ENCODE measurements at places on chromosomes 12 and 14.

DNA sequence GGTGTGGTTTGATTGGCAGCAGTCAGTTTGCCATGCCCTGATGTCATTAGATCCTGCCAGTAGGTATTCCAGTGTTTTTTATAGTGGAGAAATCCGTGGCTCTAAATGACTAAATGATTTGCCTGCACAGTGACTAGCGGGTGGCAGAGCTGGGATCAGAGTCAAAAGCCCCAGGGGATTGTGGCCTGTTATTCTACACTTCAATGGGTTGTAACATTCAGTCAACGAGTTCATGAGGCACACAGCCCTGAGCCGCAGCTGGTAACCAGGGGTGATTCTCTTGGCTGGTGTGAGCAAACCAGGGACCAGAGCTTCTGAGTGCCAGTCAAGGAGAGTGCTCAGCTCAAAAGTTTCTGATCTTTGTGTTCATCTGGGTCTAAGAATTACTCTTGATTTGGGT lies 1.8 kb downstream of the MYH6 start:
- DNase-seq, result peak; percentile 44

DNA sequence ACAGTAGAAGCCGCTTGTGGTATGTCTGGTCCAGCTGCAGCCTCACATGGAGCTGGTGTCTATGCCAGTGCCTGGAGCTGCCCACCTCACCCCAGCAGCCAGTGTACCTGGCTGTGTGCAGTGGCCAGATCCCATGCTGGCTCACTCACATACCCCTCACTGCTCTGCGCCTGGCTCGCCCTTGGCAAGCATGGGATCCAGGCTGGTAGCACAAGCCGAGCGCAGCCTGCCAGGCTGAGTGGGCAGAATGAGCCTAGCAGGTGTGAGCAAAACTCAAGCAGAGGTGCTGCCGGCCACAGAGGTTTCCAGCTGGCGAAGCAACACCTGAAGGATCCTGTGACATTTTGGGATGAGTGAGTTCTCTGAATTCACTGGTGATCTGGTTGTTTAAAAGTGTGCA lies 5.0 kb upstream of the BTBD7 start:
- no peak for DNase-seq

DNA sequence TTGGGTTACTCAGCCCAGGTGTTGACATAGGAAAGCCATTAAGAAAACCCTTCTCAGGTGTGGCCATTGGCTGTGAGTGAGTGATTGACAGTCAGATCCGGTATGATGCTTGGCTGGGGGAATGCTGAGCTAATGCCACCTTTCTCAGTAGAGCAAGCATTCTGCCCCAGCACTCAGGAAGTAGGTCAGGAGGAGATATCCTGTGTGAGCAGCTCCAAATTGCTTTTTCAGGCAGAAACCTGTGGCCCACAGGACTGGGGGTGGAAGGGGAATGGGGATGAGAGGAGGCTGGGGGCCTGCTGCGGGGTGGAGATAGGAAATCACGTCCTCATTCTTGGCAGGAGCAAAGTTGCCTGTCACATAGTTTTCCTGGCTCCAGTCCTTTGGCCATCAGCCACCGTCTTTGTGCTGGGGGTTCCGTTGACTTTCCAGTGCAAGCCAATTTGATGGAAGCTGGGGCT lies 55.7 kb downstream of the NINJ2 start:
- DNase-seq, result no peak

DNA sequence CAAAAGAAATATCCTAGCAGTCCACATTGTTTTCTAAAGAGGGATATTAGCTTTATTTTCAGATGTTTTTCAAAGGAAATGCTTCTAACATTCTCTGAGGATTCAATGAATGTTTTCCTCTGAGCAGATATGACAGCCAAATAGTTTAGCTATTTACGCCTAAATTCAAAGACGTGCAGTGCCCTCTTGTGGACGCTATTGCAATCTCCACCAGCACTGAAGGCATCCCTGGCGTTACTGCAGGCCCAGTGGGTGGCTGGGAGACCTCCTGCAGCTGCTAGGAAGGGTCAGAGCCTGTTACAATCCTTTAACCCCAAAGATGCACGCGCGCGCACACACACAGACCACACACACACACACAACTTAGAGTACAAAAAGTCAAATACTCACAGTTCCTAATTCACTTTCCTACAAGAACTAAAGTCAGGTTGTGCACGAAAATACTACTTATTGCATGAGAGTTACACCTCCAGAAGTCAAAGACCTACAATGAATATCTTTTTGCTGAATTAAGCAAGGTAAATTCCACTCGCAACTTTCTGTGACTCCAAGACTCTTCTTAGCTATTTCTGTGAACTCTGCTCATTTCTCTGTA lies 589.3 kb upstream of the TMEM132C start:
- peak; percentile 76 for DNase-seq

DNA sequence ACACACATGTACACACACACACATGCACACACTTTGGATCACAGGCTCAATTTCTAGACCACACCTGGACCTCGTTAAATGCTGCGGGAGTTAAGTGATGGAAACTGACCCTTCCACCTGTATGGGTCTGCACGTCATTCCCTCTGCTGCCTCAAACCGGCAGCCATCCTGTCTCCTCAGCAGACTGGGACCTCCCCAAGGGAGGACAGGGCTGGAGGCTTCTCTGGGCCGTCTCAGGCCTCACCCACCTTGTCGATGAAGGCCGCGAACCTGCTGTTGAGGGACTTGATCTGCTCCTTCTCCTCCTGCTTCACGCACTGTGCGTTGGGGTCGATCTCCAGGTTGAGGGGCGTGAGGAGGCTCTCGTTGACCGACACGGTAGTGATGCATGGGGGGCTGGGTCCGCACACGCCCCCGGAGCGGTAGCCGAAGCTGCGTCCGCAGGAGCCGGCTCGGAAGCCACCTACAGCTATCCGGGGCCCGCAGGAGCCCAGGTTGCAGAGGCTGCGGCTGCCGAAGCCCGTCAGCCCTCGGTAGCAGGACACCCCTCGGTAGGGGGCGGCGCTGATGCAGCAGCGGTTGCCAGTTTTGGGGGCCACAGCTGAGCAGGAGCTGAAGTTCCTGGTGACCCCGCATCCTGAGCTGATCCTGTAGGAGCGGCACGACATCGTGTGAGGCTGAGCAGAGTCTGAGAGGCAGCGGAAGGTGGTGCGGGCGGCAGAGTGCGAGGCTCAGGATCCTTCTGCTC lies at the start of gene KRT85:
KRT85 (minus strand) TSS at position 744 of the 748 bp plus-strand sequence; CDS start at position 668, 76 bp downstream.
- DNase-seq, result no peak

DNA sequence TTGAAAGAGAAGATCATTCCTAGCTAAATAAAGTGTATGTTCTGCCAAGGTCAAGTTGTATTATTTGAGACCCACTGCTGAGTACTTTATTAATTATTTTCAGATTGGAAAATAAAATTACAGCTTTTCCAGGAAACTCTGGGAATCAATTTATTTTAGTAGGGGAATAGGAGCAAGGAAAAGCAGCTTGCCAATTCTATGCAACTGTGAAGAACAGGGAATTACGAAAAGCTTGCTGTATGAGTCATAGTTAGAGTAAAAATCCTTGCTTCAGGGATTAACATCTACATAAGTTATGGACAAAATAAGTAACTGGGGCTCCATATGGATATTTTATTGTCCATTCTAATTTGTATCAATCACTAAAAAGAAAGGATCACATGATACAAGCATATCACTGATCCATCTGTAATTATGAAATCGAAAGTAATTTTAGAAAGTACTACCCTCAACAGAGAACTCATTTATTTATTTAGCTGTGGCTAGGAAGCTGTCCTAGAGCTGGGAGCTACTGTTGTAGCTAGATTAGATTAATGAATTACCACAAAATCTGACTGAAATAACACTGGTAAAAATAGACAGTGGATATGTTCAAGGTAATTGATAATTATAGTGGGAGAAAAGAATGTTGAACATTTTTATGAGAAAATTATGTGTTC lies 303.5 kb upstream of the NPAS3 start:
- no peak for DNase-seq

- no peak for DNase-seq
These were observed at the start of gene HSPB8 for GRCh38 chr12:119178544-119179334. Gene HSPB8 (plus strand): TSS chr12:119178931. CDS start chr12:119179313, 382 bp downstream.

- no peak for DNase-seq
These were observed 8.2 kb upstream of the RPS6KA5 start for GRCh38 chr14:91068642-91069041.

GRCh38 chr12:18165889-18166288 lies 75.9 kb upstream of the RERGL start:
- no peak for DNase-seq

DNA sequence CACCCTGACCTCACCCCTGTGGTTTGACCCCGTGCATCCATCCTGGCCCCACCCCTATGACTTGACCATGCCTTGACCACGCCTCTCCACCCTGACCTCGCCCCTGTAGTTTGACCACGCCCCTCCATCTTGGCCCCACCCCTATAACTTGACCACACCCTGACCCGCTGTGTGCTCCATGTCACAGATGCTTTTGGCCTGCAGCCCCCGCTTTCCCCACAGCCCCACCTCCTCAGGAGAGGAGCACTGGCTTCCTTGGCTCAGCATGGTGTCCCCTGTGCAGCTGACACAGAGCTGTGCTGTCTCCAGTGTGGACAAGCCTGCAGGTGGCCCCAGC lies 269.9 kb upstream of the SFSWAP start:
- DNase-seq, result peak; percentile 20

- DNase-seq, result no peak
These were observed 20.7 kb upstream of the SDR39U1 start for GRCh38 chr14:24463017-24463883.

DNA sequence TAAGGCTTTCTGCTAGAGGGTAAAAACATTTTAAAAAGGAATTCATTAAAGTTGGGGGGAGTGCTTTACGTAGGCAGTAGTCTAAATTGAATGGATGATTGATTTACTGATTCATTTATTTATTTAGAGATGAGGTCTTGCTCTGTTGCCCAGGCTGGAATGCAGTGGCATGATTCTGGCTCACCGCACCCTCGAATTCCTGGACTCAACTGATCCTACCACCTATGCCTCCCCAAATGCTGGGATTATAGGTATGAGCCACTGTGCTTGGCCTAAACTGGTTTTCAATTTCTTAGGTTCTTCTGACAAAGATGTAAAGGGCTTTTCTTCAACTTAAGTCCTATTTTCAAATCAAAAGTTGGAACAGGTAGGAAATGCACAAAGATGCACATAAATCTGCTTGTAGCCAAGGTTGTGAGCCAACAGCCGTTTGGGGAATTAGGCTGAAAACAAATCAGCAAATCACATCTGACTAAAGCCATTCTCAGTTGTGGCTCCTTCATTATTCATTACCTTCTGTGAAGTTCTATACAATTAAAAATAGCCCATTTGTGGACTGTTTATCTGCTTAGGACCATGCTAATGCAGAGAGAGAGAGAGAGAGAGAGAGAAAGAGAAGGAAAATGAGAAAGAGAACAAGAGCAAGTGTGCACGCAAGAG lies 218.0 kb downstream of the PPM1H start:
- DNase-seq, result no peak

GRCh38 chr14:62916551-62916950 lies 128.7 kb downstream of the KCNH5 start:
- no peak for DNase-seq

DNA sequence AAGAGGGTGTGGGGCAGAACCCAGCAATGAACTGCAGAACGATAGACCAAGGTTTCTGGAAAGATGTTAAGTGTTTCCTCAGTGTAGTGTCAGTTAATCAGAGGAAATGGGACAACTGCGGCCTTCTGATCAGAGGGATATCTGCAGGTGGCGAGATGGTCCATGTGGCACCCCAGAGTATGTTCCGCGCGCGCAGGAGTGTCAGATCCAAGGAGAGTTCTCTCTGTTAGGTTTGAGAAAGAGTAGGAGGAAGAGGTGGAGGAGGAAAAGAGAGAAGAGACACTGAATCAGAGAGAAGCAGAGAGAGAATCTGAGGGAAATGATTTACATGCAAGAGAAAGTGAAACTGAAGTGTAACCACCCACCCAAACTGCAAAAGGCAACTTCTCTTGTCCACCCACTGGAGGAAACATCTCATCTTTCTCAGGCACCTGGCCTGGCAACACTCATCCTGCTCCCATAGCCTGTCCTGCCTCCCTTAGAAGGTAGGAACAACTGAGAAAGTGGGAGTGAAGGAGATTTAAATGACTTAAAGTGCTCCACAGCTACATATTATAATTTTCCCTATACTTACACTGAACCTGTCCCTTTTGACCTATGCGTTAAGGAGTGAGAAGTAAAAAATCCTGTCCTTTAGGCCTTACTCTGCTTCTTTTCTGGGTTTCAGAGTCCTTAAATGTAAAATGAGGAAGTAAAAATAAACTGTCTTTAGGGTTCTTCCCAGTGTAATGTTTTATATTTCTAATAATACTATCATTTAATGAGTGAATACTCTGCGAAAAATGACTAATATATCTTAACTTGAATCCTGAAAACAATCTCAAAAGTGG lies 6.8 kb upstream of the TESPA1 start:
- DNase-seq, result no peak

DNA sequence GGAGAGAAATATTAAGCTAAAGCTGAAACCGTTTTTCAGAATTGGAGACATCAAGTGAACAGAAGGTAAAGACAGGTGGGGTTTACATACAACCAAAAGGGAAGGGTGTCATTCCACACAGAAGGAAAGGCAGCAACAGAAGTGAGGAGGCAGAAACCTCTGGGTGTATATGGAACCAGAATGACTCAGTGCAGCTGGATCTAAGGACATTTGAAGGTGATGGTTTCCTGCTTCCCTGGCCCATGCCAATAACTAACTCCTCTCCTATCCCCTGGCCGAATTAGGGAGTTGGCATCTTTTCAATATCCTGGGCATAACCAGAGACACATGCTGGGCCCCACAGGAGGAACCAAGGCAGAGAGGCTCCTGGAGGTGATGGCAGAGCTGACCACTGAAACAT lies 8.4 kb downstream of the NCKAP5L start:
- DNase-seq, result no peak

GRCh38 chr12:42288544-42288943 lies 37.4 kb downstream of the ZCRB1 start:
- no peak for DNase-seq

DNA sequence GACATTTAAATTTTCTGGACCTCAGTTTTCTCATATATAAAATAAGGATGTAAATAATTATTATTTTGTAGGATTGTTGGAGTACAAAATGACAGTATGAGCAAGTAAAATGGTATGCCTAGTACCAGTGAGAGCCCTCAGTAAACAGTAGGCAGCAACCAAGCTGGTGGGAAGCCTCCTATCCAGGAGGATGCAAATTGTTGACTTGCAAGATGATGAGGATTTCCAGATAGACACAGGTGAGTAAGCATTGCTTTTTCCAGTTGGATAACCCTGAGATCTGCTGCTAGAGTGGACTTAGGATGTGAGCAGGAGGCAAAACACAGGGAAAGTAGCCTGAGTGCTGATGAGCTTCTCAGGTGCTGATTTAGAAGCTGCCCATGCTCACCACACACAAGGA lies 28.2 kb upstream of the AMIGO2 start:
- DNase-seq, result no peak

- DNase-seq, result peak; percentile 3
These were observed 28.9 kb downstream of the ESR2 start for GRCh38 chr14:64265222-64265621.

GRCh38 chr12:48966177-48966895 lies 5.2 kb downstream of the WNT10B start:
- peak; percentile 65 for DNase-seq

- DNase-seq, result no peak
These were observed 36.4 kb upstream of the C14orf180 start for GRCh38 chr14:104542871-104543830.

- no peak for DNase-seq
These were observed 45.7 kb upstream of the ITPR2 start for GRCh38 chr12:26878661-26879119.

- DNase-seq, result no peak
These were observed 56.3 kb upstream of the CPNE8 start for GRCh38 chr12:38961683-38962082.
